Amygdala (tissue), 56 donors: ENCODE measurements at places on chromosomes 12 and 14.

- no peak for DNase-seq
These were observed 106.3 kb downstream of the PTPRO start for GRCh38 chr12:15428632-15429031.

DNA sequence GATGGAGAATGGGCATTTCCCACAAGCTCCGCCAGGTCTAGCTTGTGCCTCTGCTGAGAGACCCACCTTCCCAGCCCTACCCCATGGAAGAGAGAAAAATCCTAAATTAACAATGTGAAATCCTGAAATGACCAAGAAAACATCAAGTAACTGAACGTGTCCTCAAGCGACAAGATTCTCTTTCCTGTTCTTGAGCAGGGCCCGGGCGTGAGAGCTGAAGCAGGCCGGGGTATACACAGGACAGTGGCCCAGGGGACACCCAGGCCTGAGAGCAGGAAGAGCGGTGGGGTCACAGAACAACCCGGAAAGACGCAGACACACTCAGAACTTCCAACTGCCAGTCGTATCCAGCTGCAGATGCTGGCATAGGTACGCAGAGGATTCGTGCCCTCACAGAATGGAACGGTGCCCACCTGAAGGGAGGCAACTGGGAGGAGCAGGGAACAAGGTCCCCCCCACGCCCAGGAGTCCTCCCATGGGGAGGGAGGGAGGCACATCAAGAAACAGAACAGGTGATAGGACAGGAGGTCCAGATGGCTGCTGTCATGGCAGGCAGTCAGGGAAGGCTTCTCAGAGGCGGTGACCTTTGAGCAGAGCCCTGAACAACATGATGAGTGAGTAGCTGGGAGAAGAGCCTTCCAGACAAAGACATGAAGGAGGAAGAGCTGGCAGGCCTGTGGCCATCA, 9.1 kb downstream of the RIMBP2 start:
- no peak for DNase-seq

- DNase-seq, result no peak
These were observed 4.5 kb downstream of the DHH start for GRCh38 chr12:49089821-49090773.

GRCh38 chr12:53751336-53752191, at the start of gene CISTR:
CISTR (minus strand) TSS chr12:53751979.
- peak; percentile 42 for DNase-seq

- DNase-seq, result no peak
These were observed 236.0 kb downstream of the ETNK1 start for GRCh38 chr12:22860926-22861325.

DNA sequence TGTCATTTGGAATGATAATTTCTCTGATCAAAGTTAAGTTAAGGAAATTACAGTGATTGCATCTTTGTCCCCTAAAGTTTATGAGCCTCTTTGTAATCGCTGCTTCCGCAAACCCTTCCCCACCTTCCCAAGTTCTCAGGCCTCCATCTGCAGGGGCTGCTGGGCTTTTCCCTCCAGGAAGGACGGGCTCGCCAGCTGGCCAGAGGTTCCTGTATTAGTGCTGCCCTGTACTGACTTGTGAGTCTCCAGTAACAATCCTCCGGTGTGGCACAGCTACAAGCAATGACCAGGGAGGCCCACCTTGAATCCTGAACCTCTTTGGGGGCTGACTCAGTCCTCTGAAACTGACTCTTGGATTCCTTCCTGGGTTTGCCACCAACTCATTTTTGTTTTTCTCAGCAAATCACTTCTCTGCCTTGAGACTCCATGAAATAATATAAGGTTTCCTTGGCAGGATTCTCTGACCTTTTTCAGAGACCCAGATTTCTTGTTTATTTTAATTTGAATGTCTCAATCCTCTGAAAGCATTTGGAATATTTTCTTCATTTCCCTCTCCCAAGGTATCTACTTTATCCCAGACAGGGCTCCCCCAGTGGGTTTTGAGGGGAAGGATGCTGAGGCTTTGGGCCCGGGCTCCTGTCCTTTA, 398.6 kb downstream of the ZFP36L1 start:
- DNase-seq, result no peak
